ENCODE measurements at places on chromosomes 16 and 17.

GRCh38 chr17:48627623-48628521, 1.7 kb upstream of the HOXB9 start:
- DNase-seq, result no peak

DNA sequence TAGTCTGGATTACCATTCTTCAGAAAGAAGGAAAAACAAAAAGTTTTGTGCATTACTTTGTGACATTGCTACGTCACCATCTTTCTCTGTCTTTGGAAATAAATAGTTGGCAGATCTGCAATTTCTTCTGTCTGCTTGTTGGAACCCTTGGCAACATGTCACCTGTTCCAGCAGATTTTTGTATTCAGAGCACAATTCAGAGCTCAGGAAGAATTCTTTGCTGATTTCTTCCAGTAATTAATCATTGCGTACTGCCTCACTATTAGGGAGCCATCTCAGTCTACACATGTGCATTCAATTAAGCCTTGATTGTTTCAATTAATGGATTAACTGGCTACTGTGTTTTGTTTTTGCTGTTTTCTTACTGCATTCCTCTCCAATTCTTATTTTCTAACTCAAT, 467.2 kb downstream of the CDH8 start:
- no peak for DNase-seq

- DNase-seq, result no peak
Observed at GRCh38 chr16:49292413-49292812, 10.8 kb upstream of the CBLN1 start.

- DNase-seq, result no peak
Observed at GRCh38 chr16:9528511-9529079, 437.2 kb downstream of the HAPSTR1 start.

DNA sequence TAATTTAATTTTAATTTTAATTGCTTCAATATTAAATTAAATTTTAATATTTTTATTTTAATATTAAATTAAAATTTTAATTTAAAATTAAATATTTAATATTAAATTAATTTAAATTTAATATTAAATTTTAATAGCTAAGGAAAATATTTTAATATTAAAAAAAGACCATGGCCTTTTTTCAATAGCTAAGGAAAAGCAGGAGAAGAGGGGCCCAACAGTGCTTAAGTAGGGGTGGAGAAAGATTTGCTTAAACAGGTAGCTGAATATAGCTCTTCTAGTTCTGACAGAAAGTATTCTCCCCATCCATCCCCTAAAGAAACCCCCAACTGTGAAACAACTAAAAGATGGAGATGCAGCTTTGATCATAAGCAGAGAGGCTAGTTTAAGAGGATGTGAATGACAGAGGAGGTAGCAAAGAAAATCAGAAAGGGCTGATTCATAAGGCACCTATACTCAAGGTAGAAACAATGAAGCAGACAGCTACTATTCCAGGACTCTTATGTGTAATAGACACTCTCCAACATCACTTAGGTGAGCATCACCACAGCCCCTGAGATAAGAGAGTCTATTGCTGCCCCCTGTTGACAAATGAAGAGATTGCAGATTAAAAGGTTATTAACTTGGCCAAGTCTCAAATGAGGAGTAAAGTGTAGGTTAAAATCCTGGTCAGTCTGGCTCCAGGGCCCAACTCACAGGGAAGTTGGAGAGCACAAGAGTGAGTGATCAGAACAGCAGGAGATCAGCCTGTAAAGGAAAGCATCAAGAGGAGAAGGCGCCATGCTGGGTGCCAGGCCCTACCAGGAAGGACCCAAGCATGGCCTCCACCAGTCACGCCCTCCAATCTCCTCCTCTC, 7.8 kb upstream of the RNASEK start:
- peak; percentile 80 for DNase-seq

- DNase-seq, result no peak
Observed at GRCh38 chr16:89025636-89026035, 48.6 kb upstream of the CBFA2T3 start.

GRCh38 chr17:27523712-27524111, 67.5 kb downstream of the KSR1 start:
- no peak for DNase-seq

DNA sequence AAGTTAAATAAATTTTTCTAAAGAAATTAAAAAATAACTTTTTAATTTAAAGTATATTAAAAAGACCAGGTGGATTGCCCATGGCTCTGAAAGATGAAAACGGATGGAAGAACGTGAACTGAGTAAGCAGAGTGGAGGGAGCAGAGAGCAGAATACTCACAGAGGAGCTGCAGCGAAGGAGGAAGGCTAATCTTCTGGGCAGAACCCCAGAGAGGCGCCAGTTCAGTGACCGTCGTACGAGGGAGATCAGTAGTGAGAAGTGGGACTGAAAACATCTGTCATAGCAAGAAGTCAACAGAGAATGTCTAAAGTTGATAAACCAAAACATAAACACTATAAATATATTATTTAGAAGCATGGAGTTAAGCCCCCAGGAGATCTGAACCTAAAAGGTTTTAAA, 34.9 kb downstream of the UBE2G1 start:
- no peak for DNase-seq

DNA sequence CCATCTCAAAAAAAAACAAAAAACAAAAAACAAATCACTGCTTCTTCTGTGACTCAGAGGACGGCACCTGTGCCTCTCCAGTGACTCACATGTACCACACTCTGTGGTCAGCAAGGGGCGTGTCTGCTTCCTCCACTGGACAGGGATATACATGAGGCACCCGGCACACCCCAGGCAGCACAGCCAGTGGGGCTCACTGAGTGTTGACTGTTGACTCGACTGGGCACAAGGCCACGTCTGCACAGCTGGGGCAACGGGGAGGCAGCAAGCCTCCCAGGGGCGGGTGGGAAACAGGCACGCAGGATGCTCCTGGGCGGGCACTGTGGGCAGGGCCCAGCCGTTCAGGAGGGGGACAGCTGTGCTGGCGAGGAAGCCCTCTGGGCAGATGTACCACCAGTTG, 64.1 kb downstream of the TIMM22 start:
- DNase-seq, result no peak

DNA sequence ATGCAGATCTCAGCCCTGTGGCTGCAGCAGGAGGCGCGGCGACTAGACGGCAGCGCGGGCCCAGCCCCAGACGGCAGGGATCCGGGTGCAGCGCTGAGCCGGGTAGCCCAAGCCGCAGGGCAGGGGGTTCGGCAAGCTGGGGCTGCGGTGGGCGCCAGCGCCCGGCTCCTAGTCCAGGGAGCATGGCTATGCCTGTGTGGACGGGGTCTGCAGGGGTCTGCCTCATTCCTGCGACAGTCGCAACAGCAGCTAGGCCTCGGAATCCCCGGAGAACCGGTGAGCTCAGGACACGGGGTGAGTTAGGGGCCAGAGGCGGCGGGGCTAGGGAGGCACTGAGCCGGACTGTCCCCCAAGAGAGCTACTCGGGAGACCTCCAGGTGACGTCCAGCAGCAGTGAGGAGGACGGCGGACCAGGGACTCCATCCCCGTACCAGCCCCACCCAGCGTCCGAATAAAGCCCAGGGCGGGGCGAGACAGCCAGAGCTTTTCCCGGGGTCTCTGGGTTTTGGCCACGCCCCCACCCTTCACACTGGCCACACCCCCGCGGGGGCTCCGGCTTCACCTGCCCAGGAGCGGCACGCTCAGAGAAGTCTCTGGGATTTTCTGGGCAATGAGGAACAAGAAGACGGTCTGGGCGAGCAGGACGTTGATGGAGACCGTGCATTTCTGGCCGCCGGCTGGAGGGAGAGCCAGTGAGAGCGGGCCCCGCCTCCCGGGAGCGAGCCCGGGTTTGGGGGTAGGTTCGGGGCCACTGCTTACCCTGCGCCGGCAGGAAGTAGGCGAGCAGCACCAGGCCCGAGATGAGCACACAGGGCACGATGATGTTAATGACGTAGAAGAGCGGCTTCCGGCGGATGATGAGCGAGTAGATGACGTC, 1.1 kb downstream of the C17orf107 start:
- DNase-seq, result peak; percentile 14

GRCh38 chr17:7634384-7634783, 4.4 kb downstream of the SHBG start:
- DNase-seq, result no peak

DNA sequence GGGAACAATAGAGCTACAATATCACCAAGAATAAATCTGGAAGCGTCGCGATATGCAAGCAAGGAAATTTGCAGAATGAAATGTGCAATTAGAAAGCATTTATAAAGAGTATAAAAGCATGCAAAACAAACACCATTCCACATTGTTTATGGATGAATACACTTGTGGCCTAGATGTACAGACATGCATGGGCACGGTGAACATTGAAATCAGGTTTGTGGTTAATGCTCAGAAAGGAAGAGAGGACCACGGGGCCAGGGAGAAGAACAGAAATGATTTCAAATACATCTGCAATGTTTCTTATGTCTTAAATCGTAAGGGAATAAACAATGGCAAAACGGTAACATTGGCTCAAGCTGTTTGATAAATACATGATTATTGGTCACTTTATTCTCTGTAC, 235.9 kb downstream of the FOXL1 start:
- no peak for DNase-seq

DNA sequence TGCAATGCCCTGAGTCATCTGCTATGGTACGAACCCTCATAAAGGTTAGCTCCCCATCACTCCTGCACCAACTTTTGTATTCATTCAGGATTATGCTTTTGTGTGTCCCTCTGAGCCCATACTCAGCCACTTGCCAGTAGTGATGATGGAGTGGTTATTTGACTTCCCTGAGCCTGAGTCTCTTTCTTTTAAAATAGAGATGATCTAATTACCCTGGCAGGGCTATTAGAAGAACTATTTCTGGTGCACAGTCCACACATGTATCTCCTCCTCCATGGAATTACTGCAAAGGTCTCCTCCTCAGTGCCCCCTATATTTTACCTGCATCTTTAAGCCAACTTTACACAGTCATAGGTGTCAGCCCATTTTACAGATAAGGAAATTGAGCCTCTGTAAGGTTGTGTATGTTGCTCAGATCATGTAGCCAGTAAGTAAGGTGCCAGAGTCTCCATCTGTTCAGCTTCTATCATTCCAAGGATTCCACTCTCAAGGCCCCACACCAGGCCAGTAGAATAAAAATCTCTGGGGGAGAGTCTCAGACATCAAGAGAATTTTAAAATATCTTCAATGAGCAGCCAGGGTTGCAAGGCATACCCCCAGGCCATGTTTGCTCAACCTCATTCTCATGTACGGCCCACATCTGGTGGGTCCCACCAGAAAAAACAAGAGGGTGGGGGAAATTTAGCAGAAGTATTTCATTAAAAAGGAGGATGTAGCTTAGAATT, 333.7 kb upstream of the HSBP1 start:
- DNase-seq, result no peak

GRCh38 chr17:3531266-3532101, 26.1 kb downstream of the TRPV3 start:
- no peak for DNase-seq

GRCh38 chr17:21373036-21373435, 3.1 kb upstream of the KCNJ12 start:
- peak; percentile 43 for DNase-seq

DNA sequence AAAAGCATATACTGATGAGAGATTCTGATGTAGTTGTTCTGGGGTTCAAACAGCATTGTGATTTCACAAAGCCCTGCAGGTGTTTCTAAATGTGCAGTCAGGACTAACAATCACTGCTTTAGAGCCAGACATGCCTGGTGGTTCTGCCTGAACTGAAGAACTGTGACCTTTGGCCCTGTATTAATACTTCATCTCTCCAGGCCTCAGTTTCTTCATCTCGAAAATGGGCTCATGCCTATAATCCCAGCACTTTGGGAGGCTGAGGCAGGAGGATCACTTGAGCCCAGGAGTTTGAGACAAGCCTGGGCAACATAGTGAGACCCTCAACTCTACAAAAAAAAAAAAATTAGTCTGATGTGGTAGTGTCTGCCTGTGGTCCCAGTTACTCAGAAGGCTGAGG, 3.9 kb downstream of the DNAI2 start:
- no peak for DNase-seq

GRCh38 chr17:2804912-2805311, 8.7 kb downstream of the RAP1GAP2 start:
- no peak for DNase-seq

- DNase-seq, result no peak
Observed at GRCh38 chr16:11057711-11058345, 113.5 kb downstream of the CLEC16A start.

- DNase-seq, result no peak
Observed at GRCh38 chr16:5065326-5065725, 430 bp downstream of the C16orf89 start.

- no peak for DNase-seq
Observed at GRCh38 chr16:86980644-86981043, 336.5 kb downstream of the C16orf95 start.

DNA sequence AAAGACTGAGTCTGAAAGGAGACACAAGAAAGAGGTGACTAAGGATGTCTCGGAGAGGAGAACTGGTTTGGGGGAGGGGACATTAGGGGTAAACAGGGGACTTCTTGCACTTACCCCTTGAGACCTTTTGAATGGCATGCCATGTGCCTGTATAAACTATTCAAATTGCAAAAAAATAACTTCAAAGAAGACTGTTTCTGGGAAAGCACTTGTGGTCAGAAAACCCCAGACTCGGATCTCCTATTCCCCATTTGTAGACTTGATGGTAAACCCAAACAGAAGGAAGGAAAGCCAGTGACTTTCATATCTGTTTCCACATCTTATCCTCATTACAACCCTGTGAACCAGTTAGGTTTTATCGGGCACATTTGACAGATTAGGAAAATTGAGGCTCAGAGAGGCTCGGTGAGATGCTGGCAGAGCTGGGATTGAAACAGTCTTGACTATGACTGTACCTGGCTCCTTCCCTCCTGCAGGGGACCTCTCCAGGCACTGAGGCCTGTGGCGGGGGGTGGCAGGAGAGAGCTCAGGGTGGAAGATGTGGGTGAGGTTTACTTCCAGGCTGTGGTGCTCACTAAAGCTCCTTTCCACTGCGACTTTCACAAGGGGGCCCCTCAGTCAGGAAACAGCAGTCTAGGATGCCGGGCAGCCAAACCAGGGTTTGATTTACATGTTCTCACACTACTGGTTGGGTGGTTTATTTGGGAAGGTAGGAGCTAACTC, 30.5 kb upstream of the PLCG2 start:
- peak; percentile 63 for DNase-seq

DNA sequence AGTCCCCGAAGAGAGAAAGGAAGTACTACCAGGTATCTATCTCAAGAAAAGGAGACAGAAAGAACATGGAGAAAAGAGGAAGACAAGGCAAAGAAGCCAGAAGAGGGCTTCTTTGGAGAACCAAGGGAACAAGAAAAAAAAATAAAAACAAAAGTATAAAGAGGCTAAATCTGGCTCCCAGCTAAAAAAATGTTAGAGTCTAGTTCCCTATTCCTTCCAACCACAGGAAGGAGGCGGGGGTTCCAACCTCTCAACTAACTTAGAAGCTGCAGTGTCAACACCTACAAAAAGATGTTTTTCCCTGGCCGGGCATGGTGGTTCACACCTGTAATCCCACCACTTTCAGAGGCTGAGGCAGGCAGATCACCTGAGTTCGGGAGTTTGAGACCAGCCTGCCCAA, 13.4 kb downstream of the UTP6 start:
- DNase-seq, result peak; percentile 57

GRCh38 chr16:35325936-35326335, 1866.5 kb downstream of the TP53TG3F start:
- DNase-seq, result no peak

GRCh38 chr16:57606847-57607501, 21.5 kb upstream of the ADGRG1 start:
- no peak for DNase-seq
